ENCODE measurements at places on chromosomes 12 and 14. TPM values are rescaled to one million over a fixed set of nuclear protein-coding genes. Genes with fewer than 3 reads are reported as not detected.
A peak's percentile ranks its signal among the peaks of the same experiment; 100 is the strongest.

DNA sequence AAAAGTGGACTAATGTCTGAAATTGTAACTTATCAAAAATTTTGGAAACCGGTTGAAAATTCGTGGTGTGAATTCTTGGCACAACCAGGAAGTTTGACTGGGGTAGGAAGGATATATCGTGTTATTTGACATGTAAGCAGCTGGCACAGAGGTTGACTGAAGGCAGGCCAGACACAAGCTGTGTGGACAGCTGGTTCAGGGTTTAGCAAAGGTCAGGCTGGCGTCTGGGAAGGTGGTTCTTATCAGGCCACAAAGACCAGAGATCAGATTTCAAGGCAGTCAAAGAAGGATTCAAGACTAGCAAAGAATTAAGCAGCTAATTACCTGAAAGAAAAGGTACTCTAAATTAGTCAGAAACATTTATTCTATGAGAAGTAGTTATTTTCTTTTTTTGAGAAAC, 450.2 kb upstream of the MDGA2 start:
- DNase-seq = peak; percentile 33

DNA sequence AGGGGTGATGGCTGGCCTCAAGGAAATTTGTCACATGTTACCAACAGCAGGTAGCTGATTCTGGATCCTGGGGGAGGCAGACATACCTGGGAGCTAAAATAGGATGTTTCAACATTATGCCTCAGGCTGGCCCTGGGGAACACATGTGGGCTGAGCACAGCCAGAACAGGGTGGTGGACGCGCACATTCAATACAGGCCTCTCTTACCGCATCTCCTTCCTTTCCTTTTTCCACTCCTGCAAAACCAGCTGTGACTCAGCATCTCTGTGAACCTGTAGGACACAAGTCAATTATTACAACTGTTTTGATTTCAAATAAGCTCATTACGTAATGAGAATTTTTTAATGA, 61.0 kb downstream of the NT5DC3 start:
- no peak for DNase-seq

DNA sequence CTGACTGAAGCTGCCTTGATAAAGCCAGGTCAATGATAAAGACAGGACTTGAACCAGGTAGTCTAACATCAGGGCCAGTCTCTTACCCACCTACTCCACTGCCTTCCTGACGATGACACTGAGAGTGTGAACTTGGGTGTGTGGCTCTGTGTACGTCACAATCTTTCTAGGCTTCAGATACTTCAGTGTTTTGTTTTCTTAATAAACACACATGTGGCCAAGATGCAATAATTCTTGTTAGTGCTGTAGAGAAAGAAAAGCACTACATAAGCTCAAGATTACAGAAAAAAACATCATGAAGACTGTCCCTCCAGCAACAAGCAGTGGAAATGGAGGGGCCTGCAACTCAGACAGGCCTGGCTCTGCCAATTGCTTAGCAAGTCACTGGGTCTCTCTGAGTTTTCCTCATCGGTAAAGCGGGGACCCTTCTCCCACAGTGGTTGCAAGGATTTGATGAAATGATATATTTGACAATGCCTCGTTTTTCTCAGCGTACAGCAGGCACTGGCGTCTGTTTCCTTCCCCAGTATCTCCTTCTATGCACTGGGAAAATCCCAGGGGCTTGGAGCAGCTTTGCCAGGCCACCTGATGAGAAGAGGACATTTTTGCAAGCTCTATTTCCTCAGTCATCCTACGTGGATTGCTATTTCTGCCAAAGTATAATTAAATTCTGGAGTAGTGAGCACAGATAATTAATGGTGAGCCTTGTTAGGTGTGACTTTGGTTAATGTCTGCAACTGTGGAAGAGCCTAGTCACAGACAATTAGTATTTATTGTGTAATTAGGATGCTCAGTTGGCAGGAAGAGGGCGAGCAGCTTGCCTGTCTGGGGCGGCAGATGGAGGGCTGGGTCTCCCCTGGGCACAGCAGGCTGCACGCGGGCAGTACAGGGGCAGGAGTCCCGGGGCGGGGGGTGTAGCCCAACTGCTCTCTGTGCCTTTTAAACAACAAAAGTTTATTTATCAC, 55.8 kb upstream of the CHGA start:
- no peak for DNase-seq

DNA sequence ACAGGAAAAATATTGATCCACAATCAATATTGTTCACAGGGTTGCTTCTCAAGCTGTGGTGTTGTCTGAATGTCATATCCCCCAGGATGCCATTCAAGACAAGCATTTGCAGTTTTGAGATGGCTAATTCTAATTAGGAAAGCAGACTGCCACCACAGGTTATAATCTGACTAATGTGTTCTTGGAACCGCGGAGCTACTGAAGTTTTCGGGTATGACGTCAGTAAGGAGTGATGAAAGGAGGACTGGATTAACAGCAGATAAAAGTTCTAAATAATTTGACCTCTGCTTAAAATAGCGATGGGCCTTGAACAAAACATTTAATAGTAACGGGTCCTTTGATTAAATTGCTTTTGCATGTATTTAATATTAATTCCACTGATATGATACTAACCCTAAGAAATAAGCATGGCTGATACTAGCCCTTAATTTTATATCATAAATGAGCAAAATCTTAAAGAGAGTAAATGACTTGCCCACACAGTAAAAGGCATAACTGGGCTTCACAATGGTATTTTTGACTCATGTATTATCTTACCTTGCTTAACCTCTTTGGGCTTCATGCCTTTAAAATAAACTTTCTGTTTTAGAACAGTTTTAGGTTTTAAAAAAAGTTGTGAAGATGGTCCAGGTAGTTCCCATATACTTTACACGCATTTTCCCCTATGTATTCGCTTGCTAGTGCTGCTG, 50.3 kb downstream of the TSHR start:
- DNase-seq = no peak

- DNase-seq = peak; percentile 53
Measured at GRCh38 chr14:39491134-39491571, 58.9 kb upstream of the FBXO33 start.

- peak; percentile 38 for DNase-seq
Measured at GRCh38 chr12:96434107-96434506, 33.9 kb upstream of the CDK17 start.

DNA sequence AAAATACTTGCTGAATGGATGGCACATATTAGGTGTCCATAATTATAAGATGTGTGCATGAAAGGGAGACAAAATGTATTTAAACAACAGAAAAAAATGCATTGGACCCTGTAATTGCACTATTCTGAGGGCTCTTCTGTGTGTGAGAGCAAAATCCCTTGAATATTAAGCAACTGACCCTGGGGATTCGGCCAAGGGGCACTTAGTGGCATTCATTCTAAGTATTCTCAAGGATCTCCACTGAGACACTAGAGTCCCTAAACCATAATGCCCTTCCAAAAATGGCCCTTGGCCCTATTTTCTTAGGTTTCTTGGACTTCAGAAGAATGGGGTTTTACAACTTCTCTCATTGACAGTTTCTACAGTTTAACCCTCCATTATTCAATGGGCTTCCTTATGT, 388.6 kb downstream of the GLT1D1 start:
- DNase-seq = no peak

GRCh38 chr14:63203618-63204406, 431 bp upstream of the RHOJ start:
- peak; percentile 99 for DNase-seq

- DNase-seq = no peak
Measured at GRCh38 chr12:101407049-101407435, 530 bp downstream of the ARL1 start.

GRCh38 chr12:13957576-13957975, 23.8 kb downstream of the GRIN2B start:
- DNase-seq = no peak

GRCh38 chr14:99030454-99030853, 241.5 kb downstream of the BCL11B start:
- DNase-seq = no peak

- no peak for DNase-seq
Measured at GRCh38 chr14:50229681-50230080, 1.7 kb downstream of the SOS2 start.

DNA sequence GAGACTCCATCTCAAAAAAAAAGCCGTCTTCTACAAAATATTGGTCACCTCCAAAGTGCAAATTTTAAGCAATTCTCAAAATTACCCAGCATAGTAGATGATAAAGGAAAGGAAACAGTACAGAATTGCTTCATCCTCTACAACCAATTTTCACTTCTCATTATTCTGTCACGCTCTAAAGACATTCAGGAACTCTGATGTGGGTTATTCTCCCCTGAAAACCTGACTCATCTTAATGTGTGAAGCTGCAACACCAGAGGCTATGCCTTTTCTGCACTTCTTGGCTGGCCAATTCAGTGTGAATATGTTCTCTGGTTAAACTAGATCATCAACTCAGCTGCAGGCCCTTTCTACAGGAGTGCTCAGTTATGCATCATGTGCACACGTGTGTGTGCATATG, 11.0 kb downstream of the PTGER2 start:
- peak; percentile 60 for DNase-seq

Gene LRTM2
- 0.21 TPM for polyA plus RNA-seq

Gene GATC
- polyA plus RNA-seq = 17.7 TPM

Gene MGAT4C
- 1.5 TPM for polyA plus RNA-seq

Gene STON2
- 12.2 TPM for polyA plus RNA-seq

Gene SLC2A3
- 42.5 TPM for polyA plus RNA-seq

Gene IL22
- polyA plus RNA-seq = not detected

Gene OTUB2
- polyA plus RNA-seq = 1.1 TPM
